Activated CD4-positive, alpha-beta T cell treated with anti-CD3 and anti-CD28 coated beads for 4 hours (primary cell): ENCODE measurements at places on chromosomes 7 and 10.

- DNase-seq = no peak
Measured at GRCh38 chr7:76998285-76998589, 33.9 kb downstream of the SPDYE17 start.

GRCh38 chr7:37330775-37331174 lies 117.9 kb downstream of the ELMO1 start:
- no peak for DNase-seq

- no peak for DNase-seq
Measured at GRCh38 chr7:44802418-44803025, 6.0 kb downstream of the PPIA start.

DNA sequence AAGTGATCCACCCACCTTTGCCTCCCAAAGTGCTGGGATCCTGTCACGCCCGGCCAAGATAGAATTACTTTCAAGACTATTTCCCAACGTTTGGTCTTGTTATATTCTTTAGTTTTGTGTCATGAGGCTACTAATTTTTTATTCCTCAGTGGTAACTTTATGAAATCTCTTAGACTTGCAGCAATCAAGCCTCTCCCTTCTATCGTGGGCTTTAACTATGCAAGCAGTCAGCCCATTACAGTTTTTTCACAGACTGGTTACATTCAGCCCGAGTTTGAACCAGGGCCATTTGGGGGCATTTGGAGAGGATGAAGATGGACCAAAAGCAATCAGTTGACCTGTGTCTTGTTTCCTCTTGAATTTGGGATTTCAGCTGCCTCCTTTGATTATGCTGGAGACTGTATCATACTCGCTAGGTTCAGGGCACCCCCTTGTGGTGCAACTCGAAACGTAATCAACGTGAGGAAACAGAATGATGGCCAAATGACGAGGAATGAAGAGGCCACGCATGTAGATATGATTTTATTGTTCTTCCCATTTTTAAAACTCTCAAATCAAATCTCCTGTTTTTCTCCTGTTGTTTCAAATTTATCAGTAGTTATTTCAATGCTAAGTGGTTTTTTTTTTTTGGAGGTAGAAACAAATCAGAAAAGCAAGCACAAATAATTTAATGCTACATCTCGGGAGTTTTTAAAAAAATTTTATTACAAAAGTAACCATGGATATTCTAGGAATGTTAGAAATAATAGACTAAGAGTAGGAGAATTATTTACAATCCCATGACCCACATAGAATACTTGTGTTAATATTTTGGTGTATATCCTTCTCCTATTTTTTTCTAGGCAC lies 151.6 kb downstream of the KIAA1217 start:
- DNase-seq = no peak

GRCh38 chr10:123821136-123821535 lies 70.5 kb downstream of the CPXM2 start:
- DNase-seq = no peak

DNA sequence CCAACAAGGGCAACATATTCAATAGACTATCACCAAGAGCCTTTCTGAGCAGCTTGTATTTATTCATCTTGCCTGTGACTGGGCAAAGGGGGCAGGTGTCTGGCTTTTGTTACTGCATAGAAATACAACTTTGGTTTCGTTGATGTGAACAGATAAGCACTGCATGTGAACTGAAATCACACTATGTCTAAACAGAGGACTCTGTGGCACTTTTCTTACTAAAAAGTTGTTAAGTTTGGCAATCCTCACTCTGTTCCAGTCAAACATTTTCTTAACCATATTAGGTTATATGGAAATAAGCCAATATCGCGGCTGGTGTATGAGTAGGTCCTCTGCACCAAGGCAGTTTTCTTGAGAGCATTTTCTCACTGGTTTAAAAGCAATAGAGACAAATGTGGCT lies 48.5 kb downstream of the CALD1 start:
- DNase-seq = no peak

- no peak for DNase-seq
Measured at GRCh38 chr10:50397312-50398140, 146.2 kb upstream of the ASAH2 start.

DNA sequence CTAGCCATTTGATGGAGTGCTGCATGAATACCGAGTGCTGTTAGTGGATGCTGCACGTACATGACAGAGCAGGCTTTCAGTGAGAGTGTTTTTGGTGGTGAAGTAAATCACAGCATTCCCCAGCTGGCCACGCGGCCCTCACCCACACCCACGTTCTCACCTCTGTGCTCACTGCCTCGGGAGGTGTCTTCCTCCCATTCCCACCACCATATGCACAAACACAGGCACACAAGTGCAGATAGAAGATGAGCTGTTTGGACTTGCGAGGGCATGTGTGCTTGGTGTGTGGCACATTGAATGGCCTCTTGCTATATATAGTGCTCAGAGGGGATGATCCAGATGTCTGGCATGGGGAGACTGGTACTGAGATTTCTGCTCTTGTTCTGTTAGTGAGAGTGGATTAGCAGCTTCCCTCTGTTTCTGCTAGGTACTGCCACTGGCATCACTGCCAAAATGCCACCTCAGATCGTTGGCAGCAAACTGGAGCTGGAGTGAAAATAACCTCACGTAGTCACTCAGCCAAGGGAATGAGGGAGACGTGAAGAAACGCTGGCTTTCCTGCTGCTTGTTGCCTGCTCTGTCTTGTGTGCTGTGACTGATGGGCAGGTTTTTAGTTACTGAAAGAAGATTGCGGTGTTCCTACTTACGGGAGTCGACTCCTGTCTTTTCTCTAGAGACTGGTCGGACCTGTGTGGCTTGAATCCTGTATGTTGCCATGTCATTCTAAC lies 19.1 kb downstream of the DNAJB6 start:
- no peak for DNase-seq
